ENCODE measurements at places on chromosomes 5 and 9.

GRCh38 chr5:8192840-8193239 lies 323.9 kb downstream of the MTRR start:
- no peak for DNase-seq

- no peak for DNase-seq
These were observed 32.1 kb downstream of the PCA3 start for GRCh38 chr9:76796296-76796695.

- DNase-seq, result no peak
These were observed 145.4 kb downstream of the ACTL7B start for GRCh38 chr9:108710424-108710823.

DNA sequence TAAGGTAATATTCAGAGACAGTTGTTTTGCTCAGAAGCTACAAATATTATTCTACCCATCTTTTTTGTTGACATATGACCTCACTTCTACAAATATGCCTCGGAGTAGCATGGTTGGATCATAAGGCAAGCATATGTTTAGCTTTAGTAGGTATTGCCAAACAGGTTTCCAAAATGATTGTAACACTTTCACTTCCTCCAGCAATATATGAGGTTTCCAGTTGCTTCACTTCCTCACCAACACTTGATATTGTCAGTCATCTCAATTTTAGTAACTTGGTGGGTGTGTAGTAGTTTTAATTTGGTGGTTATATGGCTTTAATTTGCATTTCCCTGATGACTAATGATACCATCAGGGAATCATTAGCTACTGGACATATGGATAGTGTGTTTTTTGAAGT lies 46.7 kb downstream of the TNFSF8 start:
- DNase-seq, result no peak

DNA sequence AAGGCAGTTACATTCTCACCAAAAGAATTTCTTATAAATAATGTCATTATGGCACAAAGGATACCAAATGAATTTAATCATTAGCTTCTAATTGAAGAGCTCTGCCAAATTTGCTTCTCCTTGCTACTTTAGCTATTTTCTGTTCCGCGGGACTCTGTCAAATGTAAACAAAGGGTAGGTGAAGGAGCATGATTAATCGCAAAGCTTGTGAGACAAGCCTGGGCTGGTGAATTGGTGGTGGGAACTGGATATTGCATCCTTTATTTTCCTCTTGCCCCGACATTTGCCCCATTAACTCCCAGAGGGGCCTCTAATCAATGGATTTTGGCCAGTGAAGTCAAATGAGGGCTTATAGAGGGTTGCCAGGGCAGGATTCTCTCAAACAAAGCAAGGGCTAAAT lies 234.2 kb upstream of the RFX3 start:
- peak; percentile 31 for DNase-seq

- DNase-seq, result no peak
These were observed 1.2 kb upstream of the NIPAL4 start for GRCh38 chr5:157458835-157459234.

DNA sequence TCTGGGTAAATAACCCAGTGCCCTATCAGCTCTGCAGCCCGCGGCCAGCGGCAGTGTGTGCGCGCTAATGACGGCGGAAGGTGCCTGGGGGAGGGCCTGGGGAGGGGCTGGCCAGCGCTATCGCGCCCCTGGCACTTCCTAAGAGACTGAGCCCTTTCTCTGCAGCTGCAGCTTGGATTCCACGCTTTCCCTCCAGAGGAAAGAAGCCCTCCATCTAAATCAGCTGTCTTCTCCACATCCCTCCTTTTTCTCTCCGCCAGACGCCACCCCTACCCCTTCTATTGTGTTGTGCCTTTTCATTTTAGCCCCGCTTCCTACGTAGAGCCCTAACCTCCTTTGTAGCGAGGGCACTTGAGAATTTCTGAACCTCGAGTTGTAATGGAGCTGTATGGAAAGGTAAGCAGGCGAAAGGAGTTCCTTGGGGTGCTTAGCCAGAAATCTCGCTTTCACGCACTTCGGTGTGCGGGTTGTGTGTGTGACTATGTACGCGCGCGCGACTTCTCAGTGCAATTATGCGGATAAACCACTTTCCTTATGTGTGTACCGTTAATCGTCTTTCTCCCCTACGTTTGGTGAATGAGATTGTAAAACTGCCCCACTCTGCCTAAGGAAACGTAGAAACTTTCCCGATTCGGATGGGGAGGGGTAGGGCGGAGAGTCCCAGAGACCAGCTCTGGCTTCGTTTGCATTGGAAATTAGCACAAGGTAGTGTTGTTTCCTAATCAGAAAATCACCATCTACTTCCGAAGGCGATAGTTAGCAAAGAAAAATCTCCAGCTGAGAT lies 664 bp upstream of the RAB3C start:
- peak; percentile 83 for DNase-seq

GRCh38 chr5:135242021-135242865 lies 156.8 kb downstream of the MACROH2A1 start:
- no peak for DNase-seq

DNA sequence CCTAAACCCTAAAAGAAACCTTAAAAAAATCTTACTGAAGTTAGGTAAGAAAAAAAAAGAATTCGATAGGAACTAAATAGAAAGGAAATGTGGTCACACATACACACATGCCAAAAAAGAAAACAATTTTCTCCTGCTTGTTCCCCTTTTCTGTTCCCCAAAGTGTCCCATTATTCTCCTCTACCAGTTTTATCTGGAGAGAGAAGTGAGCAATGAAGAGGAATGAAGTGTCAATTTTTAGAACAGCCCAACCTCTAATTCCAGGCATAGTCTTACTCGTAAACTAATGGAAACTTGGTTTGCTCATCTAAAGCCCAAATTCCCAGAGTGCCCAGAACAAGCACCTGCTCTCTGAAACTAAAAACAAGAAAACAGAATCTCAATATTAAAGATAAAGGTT lies 26.1 kb downstream of the AP3B1 start:
- no peak for DNase-seq

DNA sequence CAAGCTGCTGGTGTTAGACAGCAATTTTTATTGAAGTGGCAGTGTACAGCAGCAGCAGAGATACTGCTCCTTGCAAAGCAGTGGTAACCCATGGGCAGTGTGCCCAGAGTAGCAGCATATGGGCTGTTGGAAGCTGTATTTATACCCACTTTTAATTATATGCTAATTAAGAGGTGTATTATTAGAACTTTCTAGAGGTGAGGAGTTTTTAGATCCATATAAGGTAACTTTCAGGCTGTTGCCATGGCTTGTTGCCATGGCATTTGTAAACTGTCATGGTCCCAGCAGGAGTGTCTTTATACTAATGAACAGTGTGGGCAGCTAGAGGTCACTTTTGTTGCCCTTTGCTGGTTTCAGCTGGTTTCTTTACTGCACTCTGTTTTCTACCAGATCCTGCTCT lies 3.7 kb upstream of the PJA2 start:
- DNase-seq, result peak; percentile 43

DNA sequence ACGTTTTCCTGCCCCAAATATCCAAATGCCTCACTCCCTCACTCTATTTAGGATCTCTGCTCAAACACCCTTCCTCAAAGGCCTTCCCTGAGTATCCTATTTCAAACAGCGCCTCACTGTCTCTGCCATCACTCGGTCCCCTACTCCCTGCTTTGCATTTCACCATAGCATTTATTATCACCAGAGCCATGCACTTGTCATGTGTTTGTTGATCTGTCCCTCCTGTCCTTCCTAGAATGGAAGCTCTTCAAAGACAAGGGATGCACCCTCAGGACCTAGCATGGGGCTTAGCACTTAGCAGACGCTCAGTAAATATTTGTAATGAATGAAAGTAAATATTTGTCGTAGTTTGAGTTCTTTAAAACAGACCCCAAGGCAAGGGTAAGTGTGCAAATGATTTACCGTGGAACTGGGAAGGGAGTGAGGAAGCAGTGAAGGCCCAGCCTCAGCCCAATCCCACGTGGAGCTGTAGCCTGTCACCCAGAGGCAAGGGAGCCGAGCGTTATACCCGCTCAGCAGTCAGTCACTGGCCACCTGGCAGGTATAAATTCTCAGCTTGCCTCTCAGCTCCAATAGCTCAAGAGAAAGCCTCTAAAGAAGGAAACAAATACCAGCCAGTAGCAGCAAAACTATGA lies 97.7 kb upstream of the KIF2A start:
- no peak for DNase-seq

DNA sequence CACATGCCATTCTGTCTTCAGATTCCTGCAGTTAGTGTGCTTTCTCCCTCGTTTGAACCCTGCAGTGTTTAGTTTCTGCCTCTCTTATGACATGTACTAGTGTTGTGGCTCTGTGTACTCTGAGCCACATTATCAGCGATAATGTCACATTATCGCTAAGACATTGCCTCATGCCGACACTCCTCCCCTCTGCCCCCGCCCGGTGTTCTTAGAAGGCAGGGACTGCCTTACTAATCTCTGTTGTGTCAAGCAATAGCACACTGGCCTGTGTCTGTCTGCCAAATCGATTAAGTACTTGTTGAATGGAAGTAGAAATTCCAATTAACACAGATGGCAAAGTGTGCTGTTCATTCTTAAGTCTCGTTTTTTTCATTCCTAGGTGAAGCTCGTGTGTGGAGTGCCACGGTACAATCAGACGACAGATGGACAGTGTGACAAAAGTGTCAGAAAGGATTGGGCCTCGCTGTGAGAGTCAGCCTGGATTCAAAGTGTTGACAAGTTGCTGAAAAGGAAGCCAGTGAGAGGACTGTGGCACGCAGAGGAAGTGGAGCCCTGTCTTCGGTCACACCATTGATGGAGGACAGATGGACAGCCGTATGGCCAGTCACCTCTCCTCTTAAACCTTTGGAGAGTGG lies 10.5 kb downstream of the PIK3R1 start:
- DNase-seq, result no peak

- no peak for DNase-seq
These were observed 58.0 kb downstream of the GOLM1 start for GRCh38 chr9:86041311-86041741.

- no peak for DNase-seq
These were observed 514 bp downstream of the SOHLH1 start for GRCh38 chr9:135698767-135699166.

GRCh38 chr5:61595426-61595825 lies 263.4 kb downstream of the ZSWIM6 start:
- no peak for DNase-seq

- no peak for DNase-seq
These were observed 164.4 kb upstream of the FOXD4L5 start for GRCh38 chr9:65449423-65449822.

- no peak for DNase-seq
These were observed 112.2 kb downstream of the C9orf152 start for GRCh38 chr9:110095776-110096175.
